Fibroblast of skin of back (primary cell): ENCODE measurements at places on chromosomes 5 and 9.

DNA sequence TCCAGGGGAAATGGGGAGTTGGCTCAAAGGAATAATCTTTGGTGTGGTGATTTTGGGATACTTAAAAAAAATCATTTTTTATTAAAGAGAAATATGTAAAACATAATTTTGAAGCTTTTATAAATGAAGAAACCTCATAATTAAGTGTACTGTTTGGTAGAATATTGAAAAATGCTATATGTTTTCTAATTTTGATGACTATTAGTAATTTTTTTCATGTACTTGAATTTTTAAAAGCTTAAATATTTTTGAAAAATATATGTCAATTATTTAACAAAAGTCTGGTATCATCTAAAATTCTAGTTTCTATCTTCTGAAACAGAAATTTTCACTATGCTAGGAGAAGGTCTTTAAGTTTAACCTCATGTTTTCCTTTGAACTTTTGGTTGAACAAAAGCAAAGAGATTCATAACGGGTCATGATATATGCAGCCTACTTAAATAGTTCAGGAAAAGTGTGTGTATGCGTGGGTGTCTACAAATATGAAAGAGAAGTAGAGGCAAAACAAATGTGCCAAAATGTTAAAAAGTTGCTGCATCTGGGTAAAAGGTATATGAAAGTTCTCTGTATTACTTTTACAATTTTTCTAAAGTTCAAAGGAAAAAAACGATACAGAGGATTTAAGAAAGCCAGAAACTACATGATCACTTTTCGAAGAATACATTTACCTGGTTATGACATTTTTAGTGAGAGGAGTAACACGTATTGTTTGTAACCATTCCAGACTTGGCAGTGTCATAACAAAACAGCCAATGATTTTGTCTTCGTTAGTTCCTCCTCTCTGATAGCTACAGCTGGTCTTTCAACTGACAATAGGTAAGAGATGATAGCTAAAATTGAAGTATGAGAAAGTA is 117.3 kb upstream of the TNFAIP8 start:
- no peak for DNase-seq

DNA sequence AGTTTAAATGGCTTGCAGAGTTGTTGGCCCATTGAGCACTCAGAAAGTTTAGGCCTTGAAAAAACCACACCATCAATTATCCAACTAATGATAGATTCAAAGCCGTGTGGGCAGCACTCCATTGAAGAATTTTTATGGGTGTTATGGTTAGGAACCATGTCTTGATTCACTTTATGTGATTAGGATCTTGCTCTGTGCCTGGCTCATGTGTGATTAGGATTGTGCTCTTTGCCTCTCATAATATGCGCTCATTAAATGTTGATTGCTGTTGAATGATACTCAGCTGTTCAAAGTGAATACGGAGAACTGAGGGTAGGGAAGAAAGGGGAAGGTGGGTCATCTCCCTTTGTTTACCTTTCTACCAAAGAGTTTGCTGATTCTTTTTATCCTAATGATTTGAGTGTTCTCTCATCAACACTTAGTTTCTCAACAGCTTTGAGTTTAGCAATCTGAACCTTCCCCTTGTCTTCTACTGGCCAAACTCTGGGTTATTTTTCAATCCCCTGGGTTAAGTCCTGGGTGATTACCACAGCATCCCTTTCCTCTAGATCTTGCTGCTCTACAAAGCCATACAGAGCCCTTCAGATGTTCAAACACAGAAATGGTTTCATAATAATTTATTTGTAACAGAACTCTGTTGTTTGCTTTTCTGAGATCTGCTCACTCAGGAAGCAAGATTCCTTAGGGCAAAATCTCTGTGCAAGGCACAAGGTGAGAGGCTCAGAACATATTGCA is 668.8 kb upstream of the RGMB start:
- no peak for DNase-seq

- peak; percentile 50 for DNase-seq
Measured at GRCh38 chr5:74895906-74896305, 29.7 kb upstream of the FAM169A start.

GRCh38 chr5:893137-893506 is 438 bp downstream of the TRIP13 start:
- no peak for DNase-seq

- no peak for DNase-seq
Measured at GRCh38 chr5:35162848-35163709, 67.2 kb downstream of the PRLR start.

GRCh38 chr9:122897969-122898368 is 7.2 kb downstream of the RC3H2 start:
- no peak for DNase-seq

DNA sequence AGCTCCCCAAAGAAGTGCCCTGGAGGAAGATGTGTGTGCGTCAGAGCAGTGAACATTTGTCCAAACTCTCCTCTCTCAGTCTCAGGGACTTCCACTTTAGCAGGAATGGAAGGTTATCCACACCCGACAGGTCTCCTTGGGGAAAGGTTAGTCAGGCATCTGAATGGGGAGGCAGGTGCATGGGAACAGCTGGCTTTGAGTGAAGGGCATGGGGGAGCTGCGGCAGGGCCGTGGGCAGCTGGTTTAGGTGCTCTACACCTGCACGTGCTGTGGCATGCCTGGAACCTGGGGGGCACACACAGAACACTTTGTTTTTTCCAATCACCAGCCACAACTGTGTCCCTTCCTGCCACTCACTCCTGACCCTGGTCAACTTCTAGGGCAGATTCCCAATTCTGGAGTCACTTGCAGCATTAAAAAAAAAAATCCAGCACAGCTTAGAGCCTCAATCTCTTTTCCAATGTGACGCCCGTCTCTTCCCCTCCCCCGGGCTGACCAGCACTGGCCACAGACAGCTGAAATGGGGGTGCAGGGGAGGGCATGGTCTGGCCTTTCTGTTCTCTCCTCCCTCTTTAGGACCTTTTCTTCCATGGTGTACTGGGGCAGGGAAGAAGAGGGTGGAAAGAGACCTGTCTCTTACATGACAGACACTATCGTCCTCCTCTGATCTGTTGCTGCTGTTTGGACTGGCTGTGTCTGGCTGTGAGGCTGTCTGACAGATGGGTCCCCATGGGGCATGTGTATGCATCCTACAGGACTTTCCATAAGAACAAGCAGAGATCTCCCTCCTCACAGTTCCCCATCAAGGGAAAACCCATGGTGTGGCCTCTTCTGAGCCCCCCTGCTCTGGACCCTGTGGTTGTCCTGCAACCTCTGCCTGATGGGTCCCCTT is 9.5 kb upstream of the IL3 start:
- DNase-seq, result no peak

DNA sequence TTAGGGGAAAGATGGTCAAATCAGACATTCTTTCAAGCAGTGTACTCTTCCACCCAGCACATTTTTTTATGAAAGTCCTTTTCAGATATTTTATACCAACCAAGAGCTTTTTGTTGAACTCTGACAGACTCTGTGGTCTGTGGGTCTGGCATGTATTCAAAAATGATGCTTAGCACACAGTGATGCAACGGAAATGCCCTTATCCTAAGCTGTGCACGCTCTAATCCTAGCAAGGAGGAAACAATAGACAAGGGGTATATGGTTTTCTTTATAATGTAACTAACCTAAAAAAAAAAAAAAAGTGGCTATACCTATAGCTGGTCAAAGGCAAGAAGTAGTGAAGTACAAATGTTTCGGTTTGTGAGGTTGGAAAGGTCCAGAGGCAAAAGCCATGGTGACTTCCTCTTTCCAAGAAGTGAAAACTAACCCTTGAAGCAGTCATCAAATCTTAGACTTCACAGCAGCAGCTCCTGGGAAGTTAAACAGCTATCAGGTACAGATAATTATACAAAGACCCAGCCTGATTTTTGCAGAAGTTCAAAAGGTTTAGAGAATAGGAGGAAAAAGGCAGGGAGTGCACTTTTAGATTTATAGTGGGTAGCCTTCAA is 82.5 kb downstream of the SEMA6A start:
- peak; percentile 91 for DNase-seq

GRCh38 chr5:175872287-175873087 is 1.1 kb downstream of the CPLX2 start:
- DNase-seq, result no peak

DNA sequence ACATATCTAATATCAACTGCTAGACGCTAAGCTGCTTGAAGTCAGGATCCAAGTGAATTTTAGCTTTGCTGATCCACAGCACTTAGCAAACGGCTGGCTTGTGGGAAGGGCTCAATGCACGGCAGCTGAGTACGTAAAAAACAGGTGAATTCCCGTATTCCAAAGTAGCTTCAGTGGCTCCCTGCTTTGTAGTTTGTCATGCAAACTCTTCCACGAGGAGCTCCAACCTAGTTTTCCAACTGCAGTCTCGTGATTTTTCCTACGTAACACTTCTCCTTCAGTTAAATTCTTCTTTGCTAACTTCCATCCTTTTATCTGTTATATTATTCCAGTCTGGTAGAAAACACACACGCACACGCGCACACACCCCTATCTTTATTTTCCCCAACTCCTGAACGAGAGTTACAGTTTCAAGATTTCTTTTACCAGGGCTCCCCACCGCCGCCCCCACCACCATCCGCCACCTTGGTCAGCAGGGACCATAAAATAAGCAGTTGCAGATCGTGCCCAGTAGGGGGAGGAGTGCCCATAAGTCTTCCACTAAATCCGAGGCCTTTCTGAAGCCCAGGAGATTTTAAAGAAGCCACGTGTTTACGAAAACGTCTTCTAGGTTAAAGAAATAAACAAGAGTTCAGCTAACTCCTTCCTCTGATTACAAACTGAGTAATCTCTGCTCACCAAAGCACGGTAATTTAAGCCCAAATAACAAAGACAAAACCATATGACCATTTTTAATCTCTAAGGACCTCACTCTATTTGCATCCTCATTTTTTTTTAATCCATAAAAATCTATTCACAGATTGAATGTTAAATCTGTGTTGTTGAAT is 34.8 kb upstream of the TRIO start:
- peak; percentile 79 for DNase-seq

- DNase-seq, result peak; percentile 66
Measured at GRCh38 chr5:103744159-103744558, 181.6 kb upstream of the NUDT12 start.

DNA sequence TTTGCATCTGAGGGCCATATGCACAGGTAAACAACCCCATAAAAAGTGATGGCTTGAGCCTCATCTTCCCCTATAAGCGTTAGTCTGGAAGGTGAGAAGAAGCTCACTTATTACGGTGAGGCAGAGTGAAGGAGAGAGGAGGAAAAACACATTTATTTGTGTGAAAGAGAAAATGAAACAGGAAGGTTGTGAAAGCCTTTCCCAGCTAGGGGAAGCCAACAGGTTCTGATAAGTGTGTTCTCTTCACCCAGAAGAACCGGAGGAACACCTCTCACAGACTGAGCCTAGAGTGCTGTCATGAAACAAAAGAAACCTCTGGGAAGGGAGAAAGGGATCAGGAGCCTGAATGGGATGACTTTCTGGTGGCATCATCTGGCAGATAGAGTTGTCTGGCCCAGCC is 192.5 kb downstream of the PTTG1 start:
- no peak for DNase-seq

- no peak for DNase-seq
Measured at GRCh38 chr9:114431003-114431402, 43.2 kb upstream of the AKNA start.

DNA sequence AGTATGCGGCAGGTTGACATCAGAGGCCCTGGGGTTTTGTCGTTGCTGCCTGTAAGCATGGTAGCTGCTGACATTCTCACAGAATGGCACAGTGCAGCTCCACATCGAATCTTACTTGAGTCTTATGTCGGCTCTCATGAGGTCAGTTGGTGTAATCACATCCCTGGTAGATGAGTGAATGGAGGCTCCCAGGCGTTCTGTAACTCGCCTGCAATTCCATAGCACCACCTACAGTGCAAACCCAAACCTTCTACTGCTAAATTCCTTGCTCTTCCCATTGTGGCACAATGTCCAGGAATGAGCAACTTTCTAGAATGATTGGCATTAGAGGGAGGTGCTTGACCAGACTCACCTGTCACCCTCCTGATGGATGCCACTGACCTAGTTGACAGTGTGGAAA is 578.4 kb downstream of the CCDC171 start:
- DNase-seq, result peak; percentile 74

- peak; percentile 29 for DNase-seq
Measured at GRCh38 chr9:74742792-74743730, 144.7 kb downstream of the TRPM6 start.

GRCh38 chr5:11594021-11594420 is 310.2 kb downstream of the CTNND2 start:
- no peak for DNase-seq

DNA sequence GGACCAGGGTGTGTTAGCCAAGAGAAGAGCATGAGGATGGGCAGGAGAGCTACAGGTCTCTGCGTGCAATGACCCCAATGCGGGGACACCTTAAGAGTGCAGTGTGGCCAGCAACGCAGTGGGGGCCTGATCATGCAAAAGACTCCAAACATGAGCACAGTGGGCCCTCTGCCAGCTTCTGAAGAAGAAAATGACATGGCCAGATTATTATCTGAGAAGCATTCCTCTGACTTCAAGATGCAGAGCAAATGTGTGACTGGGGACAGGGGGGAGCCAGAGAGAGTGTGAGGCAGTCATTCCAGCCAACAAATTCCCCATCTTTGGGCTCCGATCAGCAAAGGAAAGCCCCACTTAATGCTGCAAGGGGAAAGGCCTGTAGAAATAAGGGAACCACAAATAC is 229.4 kb downstream of the CDK5RAP2 start:
- peak; percentile 40 for DNase-seq

DNA sequence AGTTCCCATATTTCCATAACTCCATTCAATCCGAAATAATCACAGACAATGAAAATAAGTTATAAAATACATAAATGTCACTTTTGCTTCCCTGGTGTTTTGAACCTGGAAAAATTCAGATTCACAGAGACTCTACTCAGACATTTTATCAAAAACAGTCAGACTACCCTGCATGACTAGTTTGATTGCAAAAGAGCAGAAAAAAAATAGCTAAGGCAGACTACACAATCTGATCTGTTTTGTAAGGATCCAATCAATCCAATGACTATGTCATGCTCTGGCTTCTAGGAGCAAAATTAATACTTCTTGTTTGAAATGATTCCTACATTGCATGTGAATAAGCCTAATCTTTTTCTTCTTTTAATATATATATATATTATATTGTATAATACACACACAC is 1262.6 kb downstream of the EFNA5 start:
- no peak for DNase-seq

DNA sequence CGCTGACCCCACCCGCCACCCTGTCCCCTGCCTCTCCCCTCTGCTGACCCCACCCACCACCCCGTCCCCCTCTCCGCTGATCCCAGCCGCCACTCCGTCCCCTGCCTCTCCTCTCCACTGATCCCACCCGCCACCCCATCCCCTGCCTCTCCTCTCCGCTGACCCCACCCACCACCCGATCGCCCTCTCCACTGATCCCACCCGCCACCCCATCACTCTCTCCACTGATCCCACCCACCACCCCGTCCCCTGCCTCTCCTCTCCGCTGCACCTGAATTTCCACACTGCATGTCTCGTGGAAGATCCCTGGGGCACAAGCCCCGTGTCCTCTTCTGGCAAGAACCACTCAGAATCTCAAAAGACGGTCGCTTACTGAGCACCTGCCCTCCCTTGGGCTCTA is 53.4 kb upstream of the OLFM1 start:
- no peak for DNase-seq

DNA sequence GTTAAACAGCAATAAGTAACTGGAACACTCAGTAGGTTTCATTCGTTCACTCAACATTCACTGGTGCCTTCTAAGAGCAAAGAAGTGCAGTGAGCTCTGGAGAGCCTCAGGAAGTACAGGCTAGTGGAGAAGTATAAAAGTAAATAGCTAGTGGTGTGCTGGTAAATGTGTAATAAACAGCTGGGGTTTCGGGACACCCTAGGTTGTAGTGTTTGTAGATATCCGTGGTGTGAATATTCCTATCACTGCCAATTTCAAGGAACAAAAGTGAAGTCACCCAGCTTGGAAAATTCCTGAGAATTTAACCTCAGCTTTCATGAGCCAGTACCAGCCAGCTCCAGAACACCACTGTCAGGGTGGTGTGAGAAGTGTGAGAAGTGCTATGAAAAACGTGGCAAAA is 75.9 kb downstream of the GABBR2 start:
- no peak for DNase-seq
